Effector memory CD8-positive, alpha-beta T cell (primary cell): ENCODE measurements at places on chromosomes 3 and 15.

DNA sequence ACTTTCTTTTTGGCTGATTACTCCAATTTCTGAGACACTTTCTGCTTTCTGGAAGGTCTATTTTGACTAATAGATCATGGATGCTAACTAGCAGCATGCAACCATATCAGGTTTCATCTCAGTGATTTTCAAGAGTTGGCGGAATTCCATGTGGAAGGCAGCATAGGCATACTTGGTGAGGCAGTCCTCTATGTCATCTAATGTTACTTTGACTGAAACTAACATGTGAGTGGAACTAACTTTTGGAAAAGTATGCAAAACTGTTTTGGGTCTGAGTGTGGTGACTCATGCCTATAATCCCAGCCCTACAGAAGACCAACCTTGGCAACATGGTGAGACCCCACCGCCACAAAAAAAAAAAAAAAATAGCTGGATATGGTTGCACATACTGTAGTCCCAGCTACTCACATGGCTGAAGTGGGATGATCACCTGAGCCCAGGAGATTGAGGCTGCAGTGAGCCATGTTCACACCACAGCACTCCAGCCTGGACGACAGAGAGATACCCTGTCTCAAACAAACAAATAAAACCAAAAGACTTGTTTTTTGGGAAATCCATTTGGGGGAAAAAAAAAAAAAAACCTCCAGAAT, 1033.7 kb downstream of the ROBO1 start:
- H3K36me3 ChIP-seq: no peaks in the 10 kb centered on the region
- DNase-seq: no peak
- no peak overlapping the region for H3K4me3 ChIP-seq
- no peak overlapping the region for H3K27ac ChIP-seq
- H3K4me1 ChIP-seq: no peaks in the 10 kb centered on the region

- no peak for DNase-seq
- no peaks in the 10 kb centered on the region for H3K27me3 ChIP-seq
- H3K27ac ChIP-seq: no peak overlapping the region
- H3K36me3 ChIP-seq: no peaks in the 10 kb centered on the region
- H3K4me1 ChIP-seq: no peaks in the 10 kb centered on the region
- H3K4me3 ChIP-seq: no peak overlapping the region
Observed at GRCh38 chr15:95647531-95648277, 682.8 kb upstream of the NR2F2 start.

GRCh38 chr15:48871542-48871941, 6.4 kb upstream of the EID1 start:
- no peak overlapping the region for H3K27ac ChIP-seq
- no peak overlapping the region for H3K4me3 ChIP-seq
- no peaks in the 10 kb centered on the region for H3K4me1 ChIP-seq
- no peaks in the 10 kb centered on the region for H3K36me3 ChIP-seq
- no peak for DNase-seq

DNA sequence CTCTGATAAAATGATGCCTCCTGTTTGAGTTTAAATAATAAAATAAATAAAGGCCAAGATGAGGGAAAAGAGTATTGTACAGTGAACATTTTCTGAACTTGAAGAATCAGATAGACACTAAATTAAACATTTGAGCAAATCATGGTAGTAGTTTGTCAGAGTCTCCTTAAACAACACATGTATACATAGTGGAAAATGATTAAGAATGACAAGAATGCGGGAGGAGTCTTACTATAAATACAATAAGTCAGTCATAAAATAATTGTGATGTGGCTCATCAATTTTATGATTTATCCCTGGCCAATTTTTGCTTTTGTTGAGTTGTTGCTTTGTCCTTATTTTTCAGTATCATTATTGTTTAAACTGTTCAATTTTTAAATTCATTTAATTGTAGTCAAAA, 158.0 kb upstream of the TMC3 start:
- H3K4me3 ChIP-seq: no peak overlapping the region
- peaks cover 34% of the 10 kb centered on the region for H3K27me3 ChIP-seq
- no peaks in the 10 kb centered on the region for H3K36me3 ChIP-seq
- H3K27ac ChIP-seq: no peak overlapping the region
- no peaks in the 10 kb centered on the region for H3K4me1 ChIP-seq
- DNase-seq: no peak

DNA sequence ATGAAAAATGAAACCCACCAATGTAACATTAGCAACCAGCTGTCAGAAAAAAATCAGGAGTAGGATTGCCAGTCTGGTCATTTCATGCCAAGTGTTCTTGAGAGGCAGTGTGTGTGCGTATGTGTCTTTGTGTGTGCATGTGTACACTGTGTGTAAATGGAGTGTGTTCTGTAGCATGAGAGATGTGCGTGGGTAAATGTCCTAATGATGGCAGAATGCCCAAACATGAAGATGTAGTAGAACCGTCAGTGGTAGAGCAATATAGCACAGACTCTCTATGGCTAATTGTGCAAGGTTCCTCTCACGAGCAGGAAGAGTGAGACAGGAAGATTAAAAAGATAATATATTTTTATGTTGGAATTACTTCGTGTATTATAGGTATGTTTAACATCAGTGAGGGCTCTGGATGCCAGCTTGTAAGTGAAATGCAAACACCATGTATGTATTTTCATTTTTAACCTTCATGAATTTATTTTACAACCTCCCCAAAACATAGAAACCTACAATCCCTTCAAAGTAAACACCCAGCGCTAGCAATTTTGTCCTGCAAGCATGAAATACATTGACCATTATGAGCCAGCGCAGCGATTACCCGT, 1038.7 kb downstream of the IGSF11 start:
- H3K27ac ChIP-seq: no peak overlapping the region
- no peaks in the 10 kb centered on the region for H3K27me3 ChIP-seq
- no peaks in the 10 kb centered on the region for H3K36me3 ChIP-seq
- no peaks in the 10 kb centered on the region for H3K4me1 ChIP-seq
- no peak overlapping the region for H3K4me3 ChIP-seq

GRCh38 chr3:901953-902778, 190.7 kb upstream of the CNTN6 start:
- no peak overlapping the region for H3K4me3 ChIP-seq
- H3K27me3 ChIP-seq: no peaks in the 10 kb centered on the region
- H3K27ac ChIP-seq: no peak overlapping the region
- DNase-seq: no peak

- peaks cover 36% of the 10 kb centered on the region for H3K4me1 ChIP-seq
- peak overlapping the region; percentile 26 for H3K27ac ChIP-seq
- H3K27me3 ChIP-seq: no peaks in the 10 kb centered on the region
- no peak for DNase-seq
Observed at GRCh38 chr15:85440451-85440850, 60.0 kb downstream of the AKAP13 start.

DNA sequence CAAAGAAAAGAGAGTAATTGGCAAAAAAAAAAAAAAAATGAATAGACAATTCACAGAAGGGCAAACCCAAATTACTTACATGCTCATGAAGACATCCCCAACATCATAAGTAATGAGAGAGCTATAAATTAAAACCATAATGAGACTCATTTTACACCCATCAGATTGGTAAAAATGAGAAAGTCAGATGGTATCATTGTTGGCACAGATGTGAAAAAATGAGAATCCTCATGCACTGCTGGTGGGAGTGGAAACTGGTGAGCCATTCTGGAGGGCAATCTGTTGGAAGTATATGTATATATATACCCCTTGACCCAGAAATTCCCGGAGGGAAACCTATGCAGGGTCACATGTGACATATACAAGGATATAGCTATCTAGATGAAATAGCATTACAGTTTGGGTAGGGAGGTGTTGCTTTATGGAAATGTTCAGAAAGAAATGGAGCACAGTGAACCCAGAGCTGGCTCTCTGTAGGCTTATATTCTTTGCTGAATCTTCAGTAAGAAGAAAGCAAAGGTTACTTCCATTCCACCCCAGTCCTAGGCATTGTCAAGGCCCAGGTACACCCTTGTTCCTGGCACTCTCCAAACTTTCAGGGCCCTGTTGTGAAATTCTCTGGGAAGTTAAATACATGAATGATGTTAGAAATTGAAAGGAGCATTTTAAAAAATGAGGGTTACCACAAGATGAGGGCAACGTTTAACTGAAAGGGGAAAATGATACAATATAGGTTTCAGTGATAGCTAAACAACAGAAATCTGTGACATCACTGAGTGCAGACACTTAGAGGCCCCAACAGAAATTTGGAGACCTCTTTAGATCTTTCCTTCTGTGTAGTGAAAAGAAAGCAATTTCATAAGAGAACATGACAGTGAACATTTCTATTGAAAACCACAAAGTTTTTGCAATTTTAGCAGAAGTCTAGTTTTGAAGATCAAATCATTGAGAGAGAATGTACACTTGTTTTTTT, 132.7 kb upstream of the TPRG1 start:
- no peak overlapping the region for H3K27ac ChIP-seq
- peaks cover 9% of the 10 kb centered on the region for H3K4me1 ChIP-seq
- H3K36me3 ChIP-seq: no peaks in the 10 kb centered on the region
- no peaks in the 10 kb centered on the region for H3K27me3 ChIP-seq
- H3K4me3 ChIP-seq: no peak overlapping the region
